ENCODE measurements at places on chromosomes 11 and 22. TPM values are rescaled to one million over a fixed set of nuclear protein-coding genes. Genes with fewer than 3 reads are reported as not detected.
A peak's percentile ranks its signal among the peaks of the same experiment; 100 is the strongest.

Gene ELMOD1
- total RNA-seq: not detected

Gene FJX1
- 0.77 TPM for total RNA-seq

Gene LRRN4CL
- total RNA-seq: 0.10 TPM

Gene FXYD2
- total RNA-seq: not detected

Gene RASSF10
- not detected for total RNA-seq

Gene TMEM191C
- 0.22 TPM for total RNA-seq

Gene BLID
- not detected for total RNA-seq

Gene RCOR2
- 0.19 TPM for total RNA-seq

Gene MMP12
- total RNA-seq: not detected

Gene CD6
- total RNA-seq: 227 TPM

Gene XKR3
- total RNA-seq: not detected

Gene C11orf16
- total RNA-seq: not detected

Gene C11orf86
- not detected for total RNA-seq

Gene BTBD18
- not detected for total RNA-seq

DNA sequence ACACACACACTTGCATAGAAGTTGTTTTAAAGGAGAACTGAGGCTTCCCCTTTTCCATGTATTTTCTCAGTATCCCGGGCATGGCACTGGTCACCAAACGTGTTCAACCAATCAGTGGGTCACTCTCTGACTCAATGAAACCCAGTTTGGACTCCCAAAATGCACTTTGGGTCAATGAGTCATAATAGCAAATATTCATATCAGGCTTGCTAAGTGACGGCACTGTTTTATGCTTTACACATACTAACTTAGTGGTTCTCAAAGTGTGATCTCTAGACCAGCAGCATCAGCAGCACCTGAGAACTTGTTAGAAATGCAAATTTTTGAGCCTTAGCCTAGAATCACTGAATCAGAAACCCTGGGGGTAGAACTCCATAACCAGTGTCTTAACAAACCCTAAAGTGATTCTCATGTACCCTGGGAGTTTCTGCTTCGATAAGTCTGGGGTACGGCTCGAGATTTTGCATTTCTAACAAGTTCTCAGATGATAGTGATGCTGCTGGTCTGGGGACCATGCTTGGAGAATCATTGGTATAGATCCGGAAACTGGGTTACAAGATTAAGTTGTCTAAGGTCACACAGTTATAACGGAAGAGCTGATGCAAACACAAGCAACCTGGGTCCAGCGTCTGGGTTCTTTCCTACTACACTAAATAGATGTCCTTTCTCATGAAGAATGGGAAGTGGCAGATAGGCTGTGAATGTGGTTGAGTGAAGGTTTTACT, 35.6 kb downstream of the ETS1 start:
- DNase-seq: peak; percentile 60

DNA sequence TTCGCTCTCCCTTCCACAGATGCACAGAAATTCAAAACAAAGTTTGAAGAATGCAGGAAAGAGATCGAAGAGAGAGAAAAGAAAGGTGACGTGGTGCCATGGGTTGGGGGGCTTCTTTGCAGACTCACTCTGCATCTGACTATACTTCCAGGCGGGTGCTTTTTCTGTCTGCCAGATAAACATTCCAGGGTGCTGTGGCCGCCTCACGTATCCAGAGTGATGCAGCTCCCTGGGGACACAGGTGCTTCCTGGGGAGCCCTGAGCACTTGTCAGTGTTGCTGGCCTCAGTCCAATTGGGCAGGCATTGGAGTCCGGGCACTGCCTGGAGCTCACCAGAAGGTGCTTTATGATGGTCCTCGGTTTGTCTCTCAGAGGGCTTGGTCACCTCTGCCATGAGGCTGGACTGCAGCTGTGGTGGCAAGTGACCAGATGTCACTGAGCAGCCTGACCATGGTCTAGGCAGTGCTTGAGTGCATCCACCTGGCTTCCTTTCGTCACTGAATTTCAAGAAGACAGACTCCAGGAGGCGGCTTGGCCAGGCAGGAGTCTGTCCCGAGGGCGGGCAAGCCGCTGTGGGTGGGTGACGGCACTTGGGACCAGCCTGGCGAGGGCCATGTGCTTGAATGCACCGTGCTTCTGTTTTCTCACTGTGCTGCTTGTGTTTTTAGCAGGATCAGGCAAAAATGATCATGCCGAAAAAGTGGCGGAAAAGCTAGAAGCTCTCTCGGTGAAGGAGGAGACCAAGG, 5.1 kb upstream of the ZDHHC8 start:
- DNase-seq: no peak

GRCh38 chr11:17351510-17352176, at the start of gene NCR3LG1:
TSS of gene NCR3LG1 (plus strand) at chr11:17351800. CDS start at chr11:17351970, 170 bp downstream.
- peak; percentile 62 for DNase-seq

GRCh38 chr11:23079382-23079813, 219.1 kb upstream of the CCDC179 start:
- no peak for DNase-seq

GRCh38 chr11:108586600-108586999, 7.0 kb downstream of the EXPH5 start:
- no peak for DNase-seq

GRCh38 chr11:78612721-78613377, 38.2 kb upstream of the NARS2 start:
- DNase-seq: no peak

DNA sequence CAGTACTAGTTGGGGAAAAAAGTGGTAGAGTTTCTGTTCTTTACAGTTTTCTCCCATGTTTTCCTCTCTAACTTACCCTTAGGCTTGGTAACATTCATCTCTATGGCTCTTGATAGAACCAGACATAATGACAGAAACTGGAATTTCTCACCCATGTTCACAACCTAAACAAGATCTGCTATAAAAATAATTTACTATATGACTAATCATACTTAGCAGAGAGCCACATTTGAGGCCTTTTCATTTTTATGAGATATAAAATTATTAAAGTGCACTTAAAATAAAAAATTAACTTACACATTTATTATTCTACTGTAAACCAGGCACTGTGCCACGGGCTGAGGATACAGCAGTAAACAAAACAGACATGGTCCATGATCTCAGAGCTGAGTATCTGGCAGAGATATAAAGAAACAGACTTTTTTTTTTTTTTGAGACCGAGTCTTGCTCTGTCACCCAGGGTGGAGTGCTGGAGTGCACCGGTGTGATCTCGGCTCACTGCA, 98.1 kb downstream of the GAB2 start:
- DNase-seq: no peak

DNA sequence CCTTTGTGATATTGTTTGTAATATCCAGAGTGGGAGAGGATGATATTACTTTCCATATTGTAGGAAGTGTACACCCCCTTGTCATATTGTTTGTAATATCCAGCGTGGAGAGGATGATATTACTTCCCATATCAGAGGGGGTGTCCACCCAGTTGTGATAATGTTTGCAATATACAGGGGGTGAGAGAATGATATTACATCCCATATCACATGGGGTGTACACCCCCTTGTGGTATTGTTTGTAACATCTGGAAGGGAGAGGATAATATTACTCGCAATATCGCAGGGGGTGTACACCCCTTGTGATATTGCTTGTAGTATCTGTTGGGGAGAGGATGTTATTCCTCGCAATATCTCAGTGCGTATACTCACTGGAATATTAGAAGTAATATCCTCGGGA, 61.5 kb downstream of the PRSS23 start:
- DNase-seq: no peak

- no peak for DNase-seq
Measured at GRCh38 chr11:132704781-132705375, 827.4 kb downstream of the OPCML start.

DNA sequence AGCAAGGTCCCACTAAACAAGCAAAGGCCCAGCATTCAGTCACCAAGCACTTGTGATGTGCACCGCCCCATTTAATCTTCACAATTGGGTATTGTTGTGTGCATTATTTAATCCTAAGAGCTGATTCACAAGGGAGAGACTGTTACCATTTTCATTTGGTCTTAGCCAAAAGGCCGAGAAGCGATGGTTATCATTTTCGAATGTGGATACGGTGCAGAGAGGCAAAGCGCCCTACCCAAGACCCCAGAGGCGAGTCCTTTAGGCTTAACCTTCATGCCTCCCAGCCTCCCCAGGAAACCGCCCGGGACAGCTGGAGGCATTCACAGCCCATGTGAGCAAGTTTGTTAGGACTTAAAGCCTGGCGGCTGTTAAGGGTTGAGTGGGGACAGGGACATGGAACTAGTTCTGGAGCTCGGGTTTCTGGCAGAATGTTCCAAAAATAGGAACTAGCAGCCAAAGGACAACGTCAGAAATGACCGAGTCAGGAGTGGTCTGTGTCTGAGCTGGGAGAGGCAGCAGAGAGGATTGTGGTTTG, 13.0 kb upstream of the UPK3A start:
- DNase-seq: no peak

- no peak for DNase-seq
Measured at GRCh38 chr11:123173040-123173855, 21.8 kb downstream of the CLMP start.

GRCh38 chr11:35313066-35313759, 106.1 kb downstream of the SLC1A2 start:
- DNase-seq: no peak

DNA sequence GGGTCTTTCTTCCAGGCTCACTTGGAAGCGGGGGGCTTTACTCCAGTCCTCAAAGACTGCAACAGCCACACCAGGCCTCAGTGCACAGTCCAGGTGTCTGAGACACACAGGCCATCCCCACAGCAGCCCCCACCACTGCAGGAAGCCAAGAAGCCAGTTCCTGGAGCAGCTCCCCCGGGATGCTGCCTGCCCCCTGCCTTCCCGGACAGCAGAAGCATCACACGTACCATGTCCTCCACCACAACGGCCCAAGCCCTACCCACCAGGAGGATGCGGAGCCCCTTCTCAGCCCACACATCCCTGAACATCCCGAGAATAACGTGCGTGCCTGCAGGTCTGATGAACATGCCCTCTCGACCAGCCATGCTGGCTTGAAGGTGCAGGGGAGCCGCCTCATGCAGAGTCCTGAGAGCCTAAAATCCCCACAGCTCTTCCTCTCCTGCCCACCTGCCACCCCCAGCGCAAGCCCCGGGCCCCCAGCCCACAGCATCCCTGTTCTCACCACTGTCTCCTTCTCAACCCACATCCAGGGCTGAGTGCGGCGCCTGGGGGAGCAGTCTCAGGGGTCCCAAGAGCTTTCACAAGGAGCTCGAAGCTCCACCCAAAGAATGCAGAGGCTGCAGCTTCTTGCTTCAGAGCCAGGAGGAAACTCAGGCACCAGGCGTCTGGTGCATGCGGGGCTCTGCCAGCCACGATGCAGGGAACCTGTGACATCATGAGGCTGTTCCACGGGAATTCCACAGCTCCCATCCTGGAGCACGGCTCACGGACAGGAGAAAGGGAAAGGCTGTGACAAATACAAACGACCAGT, 209.6 kb downstream of the BRD1 start:
- no peak for DNase-seq

- no peak for DNase-seq
Measured at GRCh38 chr11:2932850-2933251, 3.6 kb upstream of the PHLDA2 start.

- DNase-seq: peak; percentile 91
Measured at GRCh38 chr11:67268081-67268961, 2.0 kb downstream of the GRK2 start.

- peak; percentile 32 for DNase-seq
Measured at GRCh38 chr11:41201156-41201555, 258.3 kb downstream of the LRRC4C start.

DNA sequence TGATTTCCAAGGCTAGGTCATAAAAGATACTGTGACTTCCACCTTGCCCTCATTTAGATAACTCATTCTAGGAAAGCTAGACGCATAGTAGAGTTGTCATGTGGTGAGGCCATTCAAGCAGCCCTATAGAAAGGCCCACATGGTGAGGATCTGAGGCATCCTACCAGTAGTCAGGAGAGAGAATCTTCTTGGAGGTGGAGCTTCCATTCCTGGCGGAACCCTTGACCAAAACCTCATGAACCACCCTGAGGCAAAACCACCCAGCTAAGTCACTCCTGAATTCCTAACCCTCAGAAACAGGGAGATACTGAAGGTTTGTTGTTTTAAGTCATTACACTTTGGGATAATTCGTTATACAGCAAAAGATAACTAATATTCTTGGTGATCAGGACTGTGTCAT, 2.9 kb upstream of the HDHD5 start:
- no peak for DNase-seq

GRCh38 chr11:46012185-46012584, 89.7 kb downstream of the LARGE2 start:
- DNase-seq: no peak

GRCh38 chr11:57653163-57653562, 3.5 kb upstream of the YPEL4 start:
- no peak for DNase-seq

DNA sequence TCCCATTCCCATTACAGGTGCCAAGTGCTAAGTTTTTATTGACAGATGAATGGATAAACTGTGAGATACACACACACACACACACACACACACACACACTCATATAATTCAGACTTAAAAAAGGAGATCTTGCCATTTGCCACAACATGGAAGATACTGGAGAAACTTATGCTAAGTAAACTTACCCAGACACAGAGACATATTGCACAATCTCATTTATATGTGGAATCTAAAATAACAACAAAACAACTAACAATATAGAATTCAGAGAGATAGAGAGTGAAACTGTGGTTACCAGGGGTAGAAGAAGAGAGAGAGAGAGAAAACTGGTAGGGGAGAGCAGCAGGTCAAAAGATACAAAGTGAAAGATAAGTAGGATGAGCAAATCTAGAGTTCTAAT, 1.4 kb downstream of the MS4A6E start:
- no peak for DNase-seq

- no peak for DNase-seq
Measured at GRCh38 chr11:43936076-43936475, 6.4 kb upstream of the C11orf96 start.

- DNase-seq: no peak
Measured at GRCh38 chr11:116457336-116458007, 315.3 kb downstream of the BUD13 start.

GRCh38 chr22:29821291-29822016, 16.6 kb downstream of the ASCC2 start:
- DNase-seq: peak; percentile 86

GRCh38 chr11:67408437-67409200, 4.7 kb downstream of the TBC1D10C start:
- peak; percentile 44 for DNase-seq

DNA sequence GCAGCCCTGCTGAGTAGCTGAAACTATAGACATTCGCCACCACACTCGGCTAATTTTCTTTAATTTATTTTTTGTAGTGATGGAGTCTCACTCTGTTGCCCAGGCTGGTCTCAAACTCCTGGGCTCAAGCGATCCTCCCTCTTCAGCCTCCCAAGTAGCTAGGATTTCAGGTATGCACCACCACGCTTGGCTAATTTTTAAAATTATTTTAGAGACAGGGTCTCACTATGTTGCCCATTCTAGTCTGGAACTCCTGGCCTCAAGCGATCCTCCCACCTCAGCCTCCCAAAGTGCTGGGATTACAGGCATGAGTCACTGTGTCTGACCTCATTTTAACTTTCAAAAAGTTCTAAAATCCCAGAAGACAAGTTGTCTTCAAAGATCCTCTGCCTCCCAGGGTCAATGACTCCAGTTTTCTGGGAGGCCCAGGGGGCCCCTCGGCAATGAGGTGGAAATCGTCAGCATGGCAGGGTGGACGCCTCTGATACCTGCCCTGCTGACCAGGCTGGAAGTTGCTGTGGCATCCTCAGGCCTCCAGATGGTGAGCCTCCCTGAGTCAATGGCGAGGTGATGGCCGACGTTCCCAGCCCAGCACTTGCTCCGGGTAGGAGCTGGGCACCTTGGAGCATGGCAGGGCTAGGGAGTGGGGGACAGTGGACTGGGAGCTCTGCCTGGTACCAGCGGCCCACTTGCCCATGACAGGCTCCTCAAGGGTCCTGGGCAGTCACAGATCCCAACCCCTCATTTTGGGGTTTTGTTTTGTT, 31.1 kb downstream of the RPL3 start:
- no peak for DNase-seq
